G401 (cell line): ENCODE measurements at places on chromosomes 11 and 22.

DNA sequence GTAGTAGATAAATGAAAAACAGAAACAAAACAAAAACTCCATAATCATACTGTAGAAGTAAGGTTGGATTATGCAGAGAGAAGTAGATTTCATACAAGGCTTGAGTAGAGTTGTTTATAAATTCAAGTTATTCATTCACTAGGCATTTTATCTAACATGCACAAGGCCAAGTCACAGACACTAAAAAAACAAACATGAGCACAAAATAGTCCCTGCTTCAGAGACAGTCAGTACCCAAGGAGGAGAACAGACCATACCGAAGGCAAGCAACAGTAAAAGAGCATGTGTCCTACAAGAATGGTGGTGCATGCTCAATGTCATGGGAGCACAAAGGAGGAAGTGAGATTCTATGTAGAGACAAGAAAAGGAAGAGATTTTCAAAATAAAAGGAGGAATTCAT, 796.5 kb upstream of the LRRC4C start:
- no peak for DNase-seq

DNA sequence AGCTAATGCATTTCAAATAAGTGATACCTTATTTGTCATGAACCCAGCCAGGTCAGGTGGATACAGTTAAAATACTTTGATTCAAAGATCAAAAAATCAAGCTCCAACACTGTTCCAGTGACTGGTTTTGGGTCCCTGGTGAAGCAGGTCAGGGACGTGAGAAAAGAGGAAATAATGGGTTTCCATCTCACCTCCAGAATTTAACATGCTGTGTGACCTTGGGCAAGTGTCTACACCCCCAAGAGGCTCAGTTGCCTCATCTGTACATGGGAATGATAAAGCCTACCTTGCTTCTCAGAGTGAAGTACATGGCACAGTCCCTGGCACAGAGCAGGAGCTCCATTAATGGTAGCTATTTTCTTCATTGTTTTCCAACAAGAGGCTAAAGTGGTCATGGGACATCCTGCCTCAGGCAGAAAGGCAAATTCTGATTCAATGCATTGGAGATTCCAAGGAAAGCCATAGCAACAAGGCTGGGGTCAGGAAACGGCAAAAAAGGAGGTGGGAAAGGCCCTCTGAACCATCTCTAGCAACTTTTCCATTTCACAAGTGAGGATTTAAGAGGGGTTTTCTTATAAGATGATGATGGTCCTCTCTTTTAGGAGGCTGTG, 108.5 kb downstream of the CSNK2A3 start:
- no peak for DNase-seq

- DNase-seq = peak; percentile 73
Measured at GRCh38 chr11:11411401-11411985, 58.4 kb upstream of the CSNK2A3 start.

- DNase-seq = no peak
Measured at GRCh38 chr11:83471831-83472727, 185.9 kb upstream of the CCDC90B start.

DNA sequence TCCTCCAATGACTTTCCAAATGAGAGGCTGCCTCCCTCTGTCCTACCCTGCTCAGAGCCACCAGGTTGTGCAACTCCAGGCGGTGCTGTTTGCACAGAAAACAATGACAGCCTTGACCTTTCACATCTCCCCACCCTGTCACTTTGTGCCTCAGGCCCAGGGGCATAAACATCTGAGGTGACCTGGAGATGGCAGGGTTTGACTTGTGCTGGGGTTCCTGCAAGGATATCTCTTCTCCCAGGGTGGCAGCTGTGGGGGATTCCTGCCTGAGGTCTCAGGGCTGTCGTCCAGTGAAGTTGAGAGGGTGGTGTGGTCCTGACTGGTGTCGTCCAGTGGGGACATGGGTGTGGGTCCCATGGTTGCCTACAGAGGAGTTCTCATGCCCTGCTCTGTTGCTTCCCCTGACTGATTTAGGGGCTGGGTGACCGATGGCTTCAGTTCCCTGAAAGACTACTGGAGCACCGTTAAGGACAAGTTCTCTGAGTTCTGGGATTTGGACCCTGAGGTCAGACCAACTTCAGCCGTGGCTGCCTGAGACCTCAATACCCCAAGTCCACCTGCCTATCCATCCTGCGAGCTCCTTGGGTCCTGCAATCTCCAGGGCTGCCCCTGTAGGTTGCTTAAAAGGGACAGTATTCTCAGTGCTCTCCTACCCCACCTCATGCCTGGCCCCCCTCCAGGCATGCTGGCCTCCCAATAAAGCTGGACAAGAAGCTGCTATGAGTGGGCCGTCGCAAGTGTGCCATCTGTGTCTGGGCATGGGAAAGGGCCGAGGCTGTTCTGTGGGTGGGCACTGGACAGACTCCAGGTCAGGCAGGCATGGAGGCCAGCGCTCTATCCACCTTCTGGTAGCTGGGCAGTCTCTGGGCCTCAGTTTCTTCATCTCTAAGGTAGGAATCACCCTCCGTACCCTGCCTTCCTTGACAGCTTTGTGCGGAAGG, 2.9 kb downstream of the APOC3 start:
- DNase-seq = no peak

DNA sequence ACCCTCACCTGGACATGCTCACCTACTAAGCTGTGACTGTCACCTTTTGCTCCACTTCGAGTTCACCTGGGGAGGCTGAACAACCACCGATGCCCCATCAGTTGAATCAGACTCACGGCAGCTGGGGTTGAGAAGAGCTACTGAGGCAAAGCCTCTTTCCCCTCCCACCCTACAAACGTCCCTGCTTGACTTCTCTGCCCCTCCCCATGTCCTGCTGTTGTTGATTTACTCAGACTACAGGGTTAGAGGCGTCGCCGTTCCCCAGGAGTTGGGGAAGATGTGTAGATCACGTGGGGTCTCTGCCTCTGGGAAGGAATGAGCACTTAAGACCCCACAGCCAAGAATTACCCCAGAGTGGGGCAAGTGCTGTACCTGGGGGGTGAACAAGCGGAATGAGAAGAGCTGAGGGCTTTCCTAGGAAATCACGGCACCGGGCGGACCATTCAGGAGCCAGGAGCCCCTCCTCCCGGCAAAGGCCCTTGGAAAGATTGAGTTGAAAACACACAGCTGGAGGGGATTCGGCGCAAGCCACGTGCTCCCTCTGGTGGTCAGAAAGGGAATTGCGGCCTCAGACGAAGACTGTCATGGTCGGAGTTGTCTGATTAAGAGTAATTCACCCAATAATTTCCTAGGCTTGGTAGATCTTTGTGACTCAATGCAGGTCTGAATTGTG, 7.0 kb downstream of the FXYD2 start:
- DNase-seq = peak; percentile 75

- no peak for DNase-seq
Measured at GRCh38 chr22:39284142-39284980, 35.1 kb downstream of the RPL3 start.

- peak; percentile 58 for DNase-seq
Measured at GRCh38 chr22:24181996-24182899, 961 bp downstream of the SUSD2 start.

DNA sequence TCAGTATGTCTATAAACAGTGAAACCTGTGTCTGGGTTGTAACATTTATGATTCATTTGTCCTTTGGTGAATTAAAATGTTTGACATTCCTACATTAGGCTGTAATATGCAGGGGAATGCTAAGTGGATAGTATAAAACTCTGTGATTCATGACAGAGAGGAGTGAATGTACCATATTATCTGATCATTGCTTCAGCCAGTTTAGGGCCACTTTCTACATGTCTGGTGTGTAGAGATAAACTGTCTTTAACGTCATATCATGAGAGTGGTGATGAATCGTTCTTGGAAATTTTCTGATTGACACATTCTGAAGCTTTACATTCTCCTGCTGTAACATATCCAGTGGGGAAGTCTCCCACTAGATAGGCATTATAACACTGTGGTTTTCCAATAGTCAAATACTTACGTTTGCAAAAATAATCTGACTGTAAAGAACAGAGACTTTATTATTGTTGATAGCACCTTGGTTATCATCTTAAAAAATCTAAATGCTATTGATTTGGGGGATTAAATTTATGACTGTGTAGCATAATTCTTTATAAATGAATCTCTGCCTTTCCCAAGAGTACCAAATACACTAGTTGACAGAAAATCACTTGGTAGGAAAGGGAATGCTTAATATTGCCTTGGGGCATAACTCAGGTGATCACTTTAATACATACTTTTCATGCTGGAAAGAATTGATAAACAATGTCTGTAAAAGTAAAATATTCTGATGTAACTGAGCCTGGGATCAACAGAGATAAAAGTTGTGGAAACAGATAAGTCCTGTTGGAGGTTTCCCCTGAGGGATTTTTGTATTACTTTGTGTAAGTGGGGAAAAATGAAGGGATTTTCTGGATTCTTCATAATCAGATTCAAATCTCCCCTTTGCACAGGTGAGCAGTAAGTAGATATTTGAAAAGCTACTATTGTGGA, 427.9 kb downstream of the JRKL start:
- no peak for DNase-seq

DNA sequence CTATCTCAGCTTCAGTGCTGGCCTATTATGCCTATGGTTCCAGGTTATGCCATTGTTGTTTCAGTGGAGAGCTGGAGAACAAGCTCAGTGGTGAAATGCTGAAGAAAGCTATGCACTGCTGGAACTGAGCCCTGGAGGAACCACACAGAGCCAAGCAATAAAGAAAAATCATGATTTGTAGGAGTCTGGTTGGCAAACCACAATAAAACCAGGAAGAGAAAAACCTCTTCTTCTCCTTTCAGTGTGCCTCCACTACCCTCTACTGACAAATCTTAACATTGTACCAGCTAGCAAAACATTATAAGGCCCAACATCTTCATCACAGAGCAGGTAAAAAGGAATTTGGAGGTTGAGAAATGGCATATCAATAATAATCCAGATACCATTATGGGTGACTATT, 5.3 kb downstream of the OR51F2 start:
- no peak for DNase-seq

DNA sequence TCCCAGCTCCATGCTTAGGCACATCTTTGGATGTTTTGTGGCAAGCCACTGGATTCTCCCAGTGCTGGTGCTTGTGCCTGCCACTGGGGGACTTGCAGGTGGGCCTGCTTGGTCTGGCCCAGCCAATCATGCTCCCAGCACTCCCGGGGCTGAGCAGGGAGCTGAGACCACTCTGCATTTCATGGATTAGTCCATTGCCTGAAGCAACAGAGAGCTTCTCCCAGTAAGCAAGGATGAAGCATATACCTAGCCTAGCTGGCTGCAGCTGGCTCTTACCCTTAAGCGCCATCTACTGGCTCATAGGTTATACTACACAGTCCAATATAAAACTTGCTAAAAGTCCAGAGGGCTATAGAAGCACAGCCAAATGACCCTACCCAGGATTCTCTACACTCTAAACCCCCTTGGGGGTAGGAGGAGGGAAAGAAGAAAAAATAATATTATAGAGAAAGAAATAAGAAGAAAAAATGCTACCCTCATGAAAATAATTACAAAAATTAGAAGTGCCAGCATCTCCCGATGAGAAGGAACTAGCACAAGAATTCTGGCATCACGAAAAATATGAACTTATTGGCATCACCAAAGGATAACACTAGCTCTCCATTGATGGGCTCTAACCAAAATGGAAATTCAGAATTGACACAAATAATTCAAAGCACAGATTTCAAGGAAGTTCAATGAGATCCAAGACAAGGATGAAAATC, 275.3 kb downstream of the C11orf87 start:
- DNase-seq = peak; percentile 13

DNA sequence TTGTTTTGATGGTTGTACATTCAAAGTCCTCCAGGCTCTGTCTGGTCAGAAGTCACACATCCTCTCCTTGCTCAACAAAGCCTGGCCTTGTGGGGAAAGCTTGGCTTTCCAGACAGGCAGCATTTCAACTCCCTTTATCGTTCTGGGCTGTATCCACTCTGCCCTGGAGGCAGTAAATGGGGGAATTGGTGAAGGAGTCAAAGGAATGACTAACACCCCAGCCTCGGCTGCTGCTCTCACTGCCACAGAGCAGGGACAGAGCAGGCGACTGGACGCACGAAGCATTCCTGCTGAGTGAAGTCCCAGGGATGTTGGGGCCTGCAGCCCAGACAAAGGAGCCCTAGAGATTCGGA, 52.8 kb downstream of the WNT11 start:
- DNase-seq = no peak

DNA sequence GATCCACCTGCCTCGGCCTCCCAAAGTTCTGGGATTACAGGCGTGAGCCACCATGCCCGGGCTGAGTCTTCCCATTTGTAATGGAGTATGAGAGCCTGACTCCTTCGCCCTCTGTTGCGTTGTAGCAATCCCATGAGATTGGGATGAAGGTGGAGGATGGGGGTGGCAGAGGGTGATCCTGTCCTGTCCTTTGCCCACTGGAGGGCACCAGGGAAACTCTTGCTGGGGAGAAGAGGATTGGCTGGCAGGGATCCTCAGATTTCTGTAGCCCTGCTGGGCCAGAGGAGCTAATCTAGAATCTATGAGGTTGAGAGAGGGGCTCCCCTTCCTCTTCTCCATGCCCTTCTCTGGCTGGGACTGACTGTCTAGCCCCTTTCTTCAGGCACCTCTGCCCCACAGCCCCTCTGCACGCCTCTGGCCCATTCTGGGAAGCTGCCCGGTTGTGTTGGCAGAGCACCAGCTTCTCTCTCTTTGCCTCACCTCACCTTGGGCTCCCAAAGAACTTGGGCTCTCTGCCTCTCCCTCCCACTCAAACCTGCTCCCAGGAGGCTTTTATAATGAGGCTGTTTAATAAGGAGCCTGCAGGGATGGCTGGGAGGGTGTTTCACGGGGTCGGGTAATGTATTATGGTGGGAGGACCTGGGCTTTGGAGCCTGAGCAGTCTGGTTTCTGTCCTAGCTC, 9.5 kb upstream of the CATSPER1 start:
- DNase-seq = no peak

DNA sequence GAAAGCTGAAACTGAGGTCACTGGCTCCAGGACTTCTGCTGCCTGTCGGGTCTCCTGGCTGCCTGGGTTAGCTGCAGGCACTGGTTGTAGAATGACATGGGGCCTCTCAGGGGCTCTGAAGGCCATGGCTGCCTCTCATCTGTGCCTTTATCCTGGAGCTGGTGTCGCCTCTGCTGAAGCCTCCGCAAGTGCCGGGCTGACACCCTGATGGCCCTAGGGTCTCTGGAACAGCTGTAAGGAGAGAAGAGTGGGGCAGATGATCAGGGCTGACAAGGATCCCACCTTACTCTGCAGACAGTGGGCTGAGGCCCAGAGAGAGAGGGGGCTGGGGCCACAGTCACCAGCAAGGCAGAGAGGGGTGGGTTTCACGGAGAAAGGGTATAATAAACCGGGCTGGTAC, 4.6 kb downstream of the PLA2G3 start:
- DNase-seq = no peak

DNA sequence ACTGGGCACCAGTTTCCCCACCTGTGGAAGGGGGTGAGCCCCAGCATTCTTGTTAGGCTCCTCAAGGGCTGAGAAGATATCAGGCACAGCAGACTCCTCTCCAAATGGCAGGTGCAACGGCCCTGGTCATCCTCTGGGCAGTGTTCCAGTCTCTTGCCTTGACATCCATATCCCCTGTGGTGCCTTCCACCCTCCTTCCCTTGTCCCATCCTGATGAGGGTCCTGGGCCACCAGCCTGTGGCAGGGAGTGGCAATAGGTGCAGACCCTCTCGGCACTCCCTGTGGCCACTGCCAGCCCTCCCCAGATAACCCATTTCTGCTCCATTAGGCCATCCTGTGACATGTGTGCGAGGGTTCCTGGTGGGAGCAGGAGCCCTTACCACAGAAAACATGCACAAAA, 78.8 kb upstream of the NECTIN1 start:
- peak; percentile 25 for DNase-seq

GRCh38 chr11:119661226-119661625, 67.8 kb downstream of the NECTIN1 start:
- no peak for DNase-seq

- no peak for DNase-seq
Measured at GRCh38 chr11:71454470-71455113, 1.6 kb downstream of the NADSYN1 start.
